ENCODE measurements at places on chromosomes 6 and 20.

DNA sequence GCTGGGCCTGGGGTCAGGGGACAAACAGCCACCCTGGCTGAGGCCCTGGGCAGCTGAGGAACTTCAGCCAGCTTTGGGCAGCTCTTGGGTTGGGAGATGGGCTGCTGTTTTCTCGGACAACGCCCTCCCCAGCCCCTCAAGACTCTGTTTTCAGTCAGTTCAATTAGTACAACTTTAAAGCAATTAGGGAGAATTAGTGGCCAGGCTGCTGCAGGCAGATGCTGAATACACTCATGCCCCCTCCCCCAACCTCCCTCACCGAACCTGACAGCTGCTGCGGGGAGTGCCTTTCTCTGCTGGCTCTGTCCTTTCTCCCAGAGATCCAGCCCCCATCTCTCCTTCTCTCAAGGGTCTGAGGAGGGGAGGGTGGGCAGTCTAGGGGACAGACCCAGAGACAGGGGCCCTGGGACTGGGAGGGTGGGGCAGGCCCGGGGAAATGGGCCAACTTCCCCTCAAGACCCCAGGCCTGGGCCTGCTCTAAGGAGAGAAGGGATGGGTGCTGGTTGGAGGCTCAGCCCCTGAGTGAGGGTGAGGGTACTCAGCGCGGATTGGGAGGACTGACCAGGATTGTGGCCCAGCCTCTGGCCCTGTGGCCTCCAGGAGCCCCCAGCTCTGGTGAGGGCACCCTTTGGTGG, 17.8 kb upstream of the MYT1 start:
- no peak for DNase-seq

DNA sequence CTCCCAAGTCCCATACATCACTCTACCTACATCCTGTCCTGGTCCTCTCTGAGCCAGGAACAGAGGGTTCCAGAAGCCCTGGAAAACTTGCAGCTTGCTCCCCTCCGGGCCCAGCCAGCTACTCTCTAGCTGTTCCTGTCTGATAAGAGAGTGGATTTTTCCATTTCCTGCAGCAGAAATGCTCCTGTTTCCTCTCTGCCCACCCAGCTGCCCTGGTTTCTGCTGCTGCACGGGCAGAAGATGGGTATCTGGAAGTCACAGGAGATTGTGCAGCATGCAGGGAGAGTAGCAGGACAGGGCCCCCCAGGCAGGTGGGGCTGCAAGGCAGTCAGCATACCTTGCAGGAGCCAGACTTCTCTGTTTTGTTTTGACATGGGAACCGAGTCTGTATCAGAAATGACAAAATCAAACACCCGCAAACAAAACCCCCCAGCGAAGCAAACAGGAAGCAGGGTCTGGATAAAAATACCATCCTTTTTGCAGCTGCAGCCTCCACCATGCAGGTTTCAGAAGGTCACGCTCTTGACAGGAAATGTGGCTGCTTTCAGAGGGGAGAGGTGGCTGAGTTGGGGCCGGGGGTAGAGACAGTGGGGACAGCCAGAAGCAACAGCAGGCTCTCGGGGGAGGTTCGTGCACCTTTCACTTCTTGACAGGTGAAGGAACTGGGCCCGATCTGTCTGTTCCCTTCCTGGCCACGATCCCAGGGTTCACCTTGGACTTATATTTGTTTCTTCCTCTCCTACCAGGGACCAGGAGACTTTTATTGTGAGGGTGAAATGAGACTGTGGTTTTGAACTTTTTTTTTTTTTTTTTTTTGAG, 50.8 kb upstream of the FAM83D start:
- DNase-seq: no peak

GRCh38 chr6:125041740-125042459, 79.7 kb downstream of the RNF217 start:
- DNase-seq: no peak

DNA sequence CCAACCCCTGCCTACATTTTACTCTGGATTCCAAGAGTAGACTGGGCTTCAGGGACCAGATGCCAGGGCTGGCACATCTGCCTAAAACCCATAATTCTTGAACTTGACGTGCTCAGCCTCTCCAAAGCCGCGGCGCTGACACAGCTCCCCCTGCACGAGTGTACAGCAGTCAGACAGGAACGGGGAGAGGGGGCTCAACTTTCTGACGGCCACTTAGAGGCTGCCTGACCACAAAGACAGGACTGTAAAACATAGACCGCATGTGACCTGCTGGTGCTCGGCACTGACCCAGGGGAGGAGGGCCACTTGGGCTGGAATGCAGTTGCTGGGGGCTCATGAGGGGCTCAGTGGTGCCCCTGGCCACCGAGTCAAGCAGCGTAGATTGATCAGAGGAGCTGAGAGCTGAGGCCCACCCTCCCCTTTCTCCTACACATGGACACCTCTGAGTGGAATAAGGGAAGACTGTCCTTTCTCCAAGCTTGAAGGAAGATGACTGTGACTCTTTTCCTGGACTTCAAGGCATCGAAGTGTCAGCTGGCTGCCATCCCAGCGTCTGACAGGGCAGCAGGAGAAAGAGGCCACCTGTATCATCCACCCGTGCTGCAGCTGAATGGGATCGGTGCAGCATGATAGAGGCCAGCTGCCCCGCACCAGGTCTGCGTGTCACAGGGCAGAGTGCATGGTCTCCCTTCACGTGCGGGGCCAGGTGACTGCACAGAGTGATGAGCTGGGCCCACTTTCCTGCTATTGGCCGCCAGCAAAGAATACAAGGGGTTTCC, 171.3 kb upstream of the AGPAT4 start:
- DNase-seq: no peak

GRCh38 chr20:62596921-62597320, 45.4 kb upstream of the SLCO4A1 start:
- no peak for DNase-seq

GRCh38 chr20:17928633-17929311, 39.8 kb downstream of the SNX5 start:
- DNase-seq: no peak

GRCh38 chr6:162157167-162157870, 570.2 kb downstream of the PRKN start:
- no peak for DNase-seq
